Fibroblast of mammary gland (primary cell): ENCODE measurements at places on chromosomes 1 and 21.

- peak; percentile 60 for DNase-seq
Observed at GRCh38 chr1:32954168-32954567, 10.4 kb downstream of the RNF19B start.

DNA sequence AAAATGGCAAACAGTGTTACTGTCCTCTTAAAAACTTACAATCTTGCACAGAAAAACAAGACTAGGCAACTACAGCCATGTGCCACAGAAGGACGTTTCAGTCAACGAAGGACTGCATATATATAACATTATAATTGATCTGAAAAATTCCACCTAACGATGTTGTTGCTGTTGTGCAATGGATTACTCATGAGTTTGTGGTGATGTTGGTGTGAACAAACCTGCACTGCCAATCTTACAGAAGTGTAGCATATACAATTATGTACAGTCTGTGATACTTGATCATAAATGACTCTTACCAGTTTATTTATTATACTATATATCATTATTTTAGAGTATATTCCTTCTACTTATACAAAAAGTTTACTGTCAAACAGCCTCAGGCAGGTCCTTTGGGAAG lies 6.8 kb upstream of the VAMP4 start:
- no peak for DNase-seq

GRCh38 chr21:33230545-33231324 lies 997 bp downstream of the IFNAR2 start:
- peak; percentile 54 for DNase-seq

DNA sequence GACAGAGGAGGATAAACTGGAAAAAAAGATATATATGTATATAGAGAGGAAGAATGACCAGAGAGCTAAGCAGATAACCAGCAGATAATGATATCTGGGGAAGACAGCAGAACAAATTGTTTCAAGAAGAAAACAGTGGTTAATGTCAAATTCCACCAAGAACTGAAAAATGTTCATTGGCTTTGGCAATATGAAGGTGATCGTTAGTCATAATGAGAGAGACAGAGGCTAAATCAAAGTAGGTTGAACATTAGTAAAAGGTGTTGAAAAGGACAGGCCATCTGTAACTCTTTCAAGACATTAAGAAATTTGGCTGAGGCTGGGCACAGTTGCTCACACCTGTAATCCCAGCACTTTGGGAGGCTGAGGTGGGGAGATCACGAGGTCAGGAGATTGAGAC lies 25.3 kb upstream of the CR2 start:
- DNase-seq = no peak

DNA sequence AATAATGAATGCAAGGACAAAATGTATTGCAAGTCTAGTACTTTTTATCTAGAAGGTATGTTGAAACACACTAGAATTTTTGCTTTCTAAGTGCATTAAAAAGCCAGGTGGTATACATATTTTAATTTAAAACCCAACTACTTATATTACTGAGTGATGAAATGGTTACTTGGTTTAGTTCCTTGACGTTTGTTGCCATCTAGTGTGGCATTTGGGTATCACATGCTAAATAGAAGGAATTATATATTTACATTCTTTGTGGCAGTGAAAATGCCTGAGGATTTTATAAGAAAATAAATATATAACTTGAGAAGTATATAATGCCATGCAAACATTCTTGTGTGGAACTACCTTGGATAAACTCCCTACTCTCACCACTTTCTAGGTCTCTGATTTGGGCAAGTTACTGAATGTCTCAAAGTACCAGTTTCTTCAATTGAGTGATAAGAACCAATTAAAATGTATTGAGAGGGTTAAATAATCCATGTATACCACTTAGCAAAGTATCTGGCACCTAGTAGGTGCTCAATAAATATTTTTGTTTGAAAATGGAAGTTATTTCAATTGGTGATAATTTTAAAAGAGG lies 69.6 kb downstream of the SDCCAG8 start:
- DNase-seq = peak; percentile 77

DNA sequence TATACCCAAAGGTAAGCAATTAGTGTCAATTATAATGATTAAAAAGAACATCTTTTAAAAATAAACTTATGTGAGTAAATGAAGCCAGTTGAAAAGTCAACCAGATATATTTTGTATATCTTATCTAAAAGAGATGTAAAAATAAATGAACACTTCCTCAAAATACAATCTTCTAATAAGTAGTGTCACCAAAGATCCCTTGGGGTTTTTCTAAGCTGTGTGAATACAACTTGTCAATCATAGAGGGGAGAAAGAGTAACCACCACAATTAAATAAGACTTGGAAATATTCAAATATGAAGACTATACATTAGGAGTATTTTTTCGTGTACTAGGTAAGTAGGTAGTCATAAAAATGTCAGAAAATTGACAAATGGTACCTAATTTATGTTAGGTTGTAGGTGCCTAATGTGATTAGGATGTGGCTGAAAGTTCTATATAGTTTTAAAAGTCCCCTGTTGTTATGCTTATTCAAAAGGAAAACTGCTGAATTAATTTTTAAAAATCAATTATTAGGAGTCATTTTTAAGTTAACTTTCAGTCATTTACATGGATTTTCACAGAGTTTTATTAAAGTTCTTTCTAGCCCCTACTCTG lies 72.6 kb downstream of the RASAL2 start:
- no peak for DNase-seq

DNA sequence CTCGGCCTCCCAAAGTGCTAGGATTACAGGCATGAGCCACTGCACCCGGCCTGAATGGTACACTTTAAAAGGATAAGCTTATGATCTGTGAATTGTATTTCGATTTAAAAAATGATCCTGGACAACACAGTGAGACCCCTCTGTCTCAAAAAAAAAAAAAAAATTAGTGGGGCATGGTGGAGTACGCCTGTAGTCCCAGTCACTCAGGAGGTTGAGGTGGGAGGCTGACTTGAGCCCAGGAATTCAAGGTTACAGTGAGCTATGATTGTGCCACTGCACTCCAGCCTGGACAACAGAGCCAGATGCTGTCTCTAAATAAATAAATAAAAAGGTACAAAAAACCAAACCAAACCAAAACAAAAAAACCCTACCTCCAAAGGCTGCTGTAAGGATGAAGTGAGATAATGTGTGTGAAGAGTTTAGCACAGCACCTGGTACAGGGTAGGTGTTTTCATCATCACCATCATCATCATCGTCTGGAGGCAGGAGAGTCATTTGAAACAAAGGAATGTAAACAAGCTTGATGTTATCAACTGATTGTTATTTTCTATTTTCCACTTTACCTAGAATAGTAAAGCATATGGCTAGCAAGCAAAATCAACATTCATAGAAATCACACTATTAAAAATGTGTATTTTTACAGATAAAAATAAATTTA lies 22.5 kb upstream of the HTR1D start:
- DNase-seq = no peak

DNA sequence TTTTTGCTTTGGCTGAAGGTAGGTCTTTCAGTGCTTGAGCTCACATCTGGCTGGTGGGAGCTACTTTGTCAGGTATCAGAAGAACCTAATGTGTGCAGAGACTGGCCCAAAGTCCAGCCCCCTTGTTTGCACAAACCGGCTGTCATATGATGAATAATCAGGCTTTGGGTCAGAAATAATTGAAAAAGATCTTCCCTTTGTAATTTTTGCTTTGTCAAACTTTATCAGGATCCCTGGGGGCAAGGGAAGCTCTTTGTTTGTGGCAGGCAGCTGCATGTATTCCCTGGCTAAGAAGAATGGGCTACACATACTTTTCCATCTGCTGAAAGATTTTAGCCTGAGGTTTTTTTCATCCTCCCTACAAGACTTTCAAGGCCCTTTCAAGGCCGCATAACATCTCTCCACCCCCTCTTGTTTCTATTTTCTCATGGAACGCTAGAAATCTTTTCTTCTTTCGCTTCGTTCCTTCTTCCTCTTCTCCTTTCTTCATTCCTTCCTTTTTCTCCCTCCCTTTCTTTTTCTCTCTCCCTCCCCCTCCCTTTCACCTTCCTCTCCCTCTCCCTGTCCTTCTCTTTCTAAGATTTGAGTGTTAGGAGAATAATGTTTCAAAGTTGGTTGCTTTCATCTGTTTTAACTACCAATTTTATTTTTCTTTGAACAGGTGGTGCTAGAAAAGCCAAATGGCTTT lies 25.5 kb downstream of the TUFT1 start:
- no peak for DNase-seq

DNA sequence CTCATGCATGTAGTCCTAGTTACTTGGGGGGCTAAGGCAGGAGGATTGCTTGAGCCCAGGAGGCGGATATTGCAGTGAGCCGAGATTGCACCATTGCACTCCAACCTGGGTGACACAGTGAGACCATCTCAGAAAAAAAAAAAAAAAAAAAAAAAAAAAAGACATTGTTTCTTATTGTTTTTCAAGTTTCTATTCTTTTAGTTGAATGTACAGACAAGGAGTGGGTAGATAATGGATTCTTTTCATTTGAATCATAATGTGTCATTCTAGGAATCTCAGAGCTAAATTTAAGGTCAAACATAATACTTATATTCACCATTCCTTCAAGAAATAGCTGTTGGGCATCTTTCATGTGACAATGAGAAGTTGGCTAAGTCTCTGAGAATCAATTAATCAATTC lies 157.0 kb upstream of the C21orf91 start:
- no peak for DNase-seq

- DNase-seq = no peak
Observed at GRCh38 chr1:78678324-78678723, 28.7 kb downstream of the IFI44 start.

GRCh38 chr21:15367061-15367626 lies 302.3 kb upstream of the NRIP1 start:
- DNase-seq = peak; percentile 64

GRCh38 chr21:37606549-37606948 lies 240.0 kb downstream of the DYRK1A start:
- DNase-seq = no peak

- DNase-seq = peak; percentile 55
Observed at GRCh38 chr1:238642231-238642630, 744.1 kb upstream of the CHRM3 start.

GRCh38 chr21:30590297-30590696 lies at the start of gene KRTAP22-2:
KRTAP22-2 (minus strand) TSS chr21:30590397.
- no peak for DNase-seq

GRCh38 chr1:17844185-17844826 lies 89.2 kb downstream of the ACTL8 start:
- peak; percentile 3 for DNase-seq

- DNase-seq = peak; percentile 95
Observed at GRCh38 chr1:230849451-230850224, 18.7 kb downstream of the C1orf198 start.

- DNase-seq = peak; percentile 24
Observed at GRCh38 chr1:99595041-99595440, 50.9 kb upstream of the PALMD start.

GRCh38 chr1:229596925-229597699 lies 28.8 kb downstream of the TAF5L start:
- DNase-seq = peak; percentile 79

DNA sequence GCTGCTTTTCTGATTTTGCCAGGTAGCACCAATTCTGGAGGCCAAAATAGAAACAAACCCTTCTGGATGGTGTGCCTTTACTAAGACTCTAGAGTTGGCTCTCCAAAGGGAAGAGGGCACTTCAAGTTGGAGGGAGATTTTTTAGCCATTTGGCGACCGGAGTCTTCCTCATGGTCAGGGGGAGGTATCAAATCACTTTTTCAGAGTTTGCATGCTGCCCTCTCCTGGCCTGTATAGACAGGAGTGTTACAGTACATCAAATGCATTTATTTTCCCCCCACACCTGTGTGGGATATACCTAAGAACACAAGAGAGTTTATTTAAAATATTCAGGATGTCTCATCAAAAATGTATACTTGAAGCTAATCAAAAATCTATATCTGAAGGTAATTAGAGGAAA lies 3.2 kb downstream of the GREM2 start:
- DNase-seq = peak; percentile 31

DNA sequence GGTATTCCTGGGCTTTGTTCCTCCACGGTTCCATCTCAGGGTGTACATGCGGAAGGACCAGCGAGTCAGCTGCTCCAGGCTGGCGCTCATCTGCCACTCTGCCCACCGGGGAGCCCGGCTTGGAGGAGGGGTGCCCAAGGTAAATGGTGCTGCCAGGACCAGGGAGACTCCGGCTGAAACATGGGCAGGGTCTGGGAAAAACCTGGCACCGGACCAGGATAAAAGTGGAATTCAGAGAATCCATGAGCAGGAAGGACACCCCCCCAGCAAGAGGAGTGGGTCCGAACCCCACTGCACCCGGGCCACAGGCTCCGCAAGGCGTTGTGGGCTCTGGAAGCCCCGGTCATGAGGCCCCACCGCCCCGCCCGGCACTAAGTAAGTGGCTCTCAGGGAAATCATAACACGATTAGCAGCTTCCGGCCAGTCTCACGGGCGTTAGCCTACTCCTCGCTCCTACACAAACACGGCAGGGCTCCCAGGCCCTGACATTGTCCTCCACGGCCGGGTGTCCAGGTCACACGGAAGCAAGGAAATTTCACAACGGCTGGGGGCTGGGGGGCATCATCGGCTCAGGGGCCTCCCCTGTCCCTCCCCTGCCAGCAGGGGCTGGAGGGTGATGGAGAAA lies 21.1 kb downstream of the MEGF6 start:
- DNase-seq = no peak

- peak; percentile 52 for DNase-seq
Observed at GRCh38 chr1:203361945-203362719, 11.2 kb upstream of the FMOD start.

GRCh38 chr1:153733970-153734369 lies 6.1 kb downstream of the INTS3 start:
- peak; percentile 28 for DNase-seq

DNA sequence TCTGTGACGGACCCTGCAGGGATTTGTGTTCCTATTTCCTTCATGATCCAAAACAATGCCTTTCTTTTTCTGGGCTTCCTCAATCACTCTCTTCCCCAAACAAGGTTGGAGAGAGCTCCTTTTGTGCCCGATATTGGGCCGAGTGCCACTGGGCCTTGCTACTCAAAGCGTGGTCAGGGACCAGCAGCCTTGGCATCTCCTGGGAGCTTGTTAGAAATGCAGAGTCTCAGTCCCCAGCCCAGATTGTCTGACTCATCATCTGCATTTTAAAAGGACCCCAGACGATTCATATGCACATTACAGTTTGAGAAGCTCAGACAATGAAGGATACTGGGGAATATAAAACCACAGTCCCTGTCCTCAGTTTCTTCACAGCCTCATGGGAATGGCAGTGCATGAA lies 19.9 kb downstream of the ADORA1 start:
- DNase-seq = no peak

DNA sequence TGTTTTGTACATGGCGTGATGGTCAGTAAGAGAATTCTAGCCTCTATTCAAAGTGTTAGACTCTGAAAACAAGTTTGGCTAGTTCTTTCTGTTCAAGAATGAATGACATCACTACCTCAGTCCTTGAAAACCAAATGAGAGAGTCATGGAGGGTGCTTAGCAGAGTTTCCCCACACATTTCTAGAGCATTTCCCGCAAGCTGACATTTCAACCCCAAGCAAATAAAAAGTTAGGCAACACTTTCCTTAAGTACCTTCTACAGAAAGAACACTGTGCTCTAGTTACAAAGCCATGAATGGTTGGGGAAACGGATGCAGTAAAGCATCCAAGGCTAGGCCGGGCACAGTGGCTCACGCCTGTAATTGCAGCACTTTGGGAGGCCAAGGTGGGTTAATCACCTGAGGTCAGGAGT lies 47.9 kb upstream of the SLC44A3 start:
- peak; percentile 73 for DNase-seq

GRCh38 chr21:36768496-36768895 lies 69.6 kb downstream of the SIM2 start:
- DNase-seq = no peak

- no peak for DNase-seq
Observed at GRCh38 chr1:37015713-37016112, 18.6 kb downstream of the GRIK3 start.

- no peak for DNase-seq
Observed at GRCh38 chr1:27856561-27857343, 15.6 kb upstream of the THEMIS2 start.

GRCh38 chr1:150836129-150836773 lies 28.2 kb upstream of the CTSK start:
- peak; percentile 2 for DNase-seq
